Endothelial cell of umbilical vein (primary cell): ENCODE measurements at places on chromosomes 3 and 15. TPM values are rescaled to one million over a fixed set of nuclear protein-coding genes. Genes with fewer than 3 reads are reported as not detected.

P2RY14 gene
- polyA plus RNA-seq: not detected in 2 replicates

LCMT2 gene
- 4.1 and 4.7 TPM in 2 replicates for polyA plus RNA-seq

GPR160 gene
- 0.35 and 0.39 TPM in 2 replicates for polyA plus RNA-seq

TGM4 gene
- 0.11 and 0.16 TPM in 2 replicates for polyA plus RNA-seq

GOLGA6L6 gene
- not detected in 2 replicates for polyA plus RNA-seq

KY gene
- not detected in 2 replicates for polyA plus RNA-seq

VEPH1 gene
- 36.7 and 42.9 TPM in 2 replicates for polyA plus RNA-seq

OR5K2 gene
- polyA plus RNA-seq: not detected in 2 replicates

DUOXA1 gene
- polyA plus RNA-seq: 0.07 TPM in 1 of 2 replicates, not detected in the other

- no peaks in the 10 kb centered on the region for H3K36me3 ChIP-seq
- no peaks in the 10 kb centered on the region for H3K4me1 ChIP-seq
- no peaks in the 10 kb centered on the region for H3K27me3 ChIP-seq
- no peak overlapping the region for H3K27ac ChIP-seq
These were observed 47.7 kb upstream of the PRR23E start for GRCh38 chr3:127145266-127145665.

- H3K36me3 ChIP-seq: peaks cover 16% of the 10 kb centered on the region
- DNase-seq: no peak
- H3K4me1 ChIP-seq: peaks cover 35% of the 10 kb centered on the region
- H3K27me3 ChIP-seq: no peaks in the 10 kb centered on the region
- H3K27ac ChIP-seq: no peak overlapping the region
These were observed 29.1 kb downstream of the PTX3 start for GRCh38 chr3:157465741-157466140.

DNA sequence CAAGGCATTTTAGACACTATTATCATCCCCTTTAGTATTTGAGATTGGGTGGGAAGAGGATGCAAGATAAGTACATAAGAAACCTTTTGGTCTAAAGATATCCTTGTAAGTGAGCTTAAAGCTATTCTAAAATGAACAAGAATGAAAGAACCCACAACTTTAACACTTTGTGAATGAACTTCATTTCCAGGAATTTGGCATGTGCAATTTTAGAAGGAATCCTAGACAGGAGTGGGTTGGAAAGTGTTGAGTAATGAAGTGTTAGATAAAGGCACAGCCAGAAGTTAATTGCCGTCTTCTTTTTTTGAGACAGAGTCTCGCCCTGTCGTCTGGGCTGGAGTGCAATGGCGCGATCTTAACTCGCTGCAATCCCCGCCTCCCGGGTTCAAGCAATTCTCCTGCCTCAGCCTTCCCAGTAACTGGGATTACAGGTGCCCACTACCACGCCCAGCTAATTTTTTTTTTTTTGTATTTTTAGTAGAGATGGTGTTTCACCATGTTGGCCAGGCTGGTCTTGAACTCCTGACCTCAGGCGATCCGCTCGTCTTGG lies 13.2 kb upstream of the TEX9 start:
- no peaks in the 10 kb centered on the region for H3K4me1 ChIP-seq
- H3K36me3 ChIP-seq: no peaks in the 10 kb centered on the region
- DNase-seq: no peak
- H3K27me3 ChIP-seq: no peaks in the 10 kb centered on the region

GRCh38 chr3:42734263-42734860 lies 31.8 kb upstream of the HHATL start:
- DNase-seq: no peak
- H3K27me3 ChIP-seq: no peaks in the 10 kb centered on the region
- no peaks in the 10 kb centered on the region for H3K4me1 ChIP-seq
- H3K36me3 ChIP-seq: no peaks in the 10 kb centered on the region
- H3K4me3 ChIP-seq: no peak overlapping the region

DNA sequence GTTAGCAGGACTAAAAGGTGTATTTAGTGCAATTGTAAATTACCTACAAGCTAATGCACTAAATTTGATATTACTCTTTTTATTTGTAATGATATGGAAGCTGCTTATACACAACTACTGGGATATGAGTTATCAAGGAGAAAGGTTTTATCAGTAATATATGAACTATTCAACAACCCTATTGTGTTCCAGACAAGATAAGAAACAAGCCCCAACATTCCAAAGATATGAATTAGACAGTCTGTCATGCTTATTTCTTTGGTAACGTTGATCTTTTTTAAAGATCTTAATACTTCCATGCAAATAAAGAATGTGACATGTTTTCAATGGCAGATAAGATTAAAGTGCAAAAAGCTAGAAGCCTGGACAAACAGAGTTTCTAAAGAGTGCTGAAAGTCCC lies 314.0 kb upstream of the THBS1 start:
- DNase-seq: peak; percentile 82
- no peak overlapping the region for H3K4me3 ChIP-seq
- peaks cover 53% of the 10 kb centered on the region for H3K4me1 ChIP-seq
- H3K27me3 ChIP-seq: no peaks in the 10 kb centered on the region
- no peaks in the 10 kb centered on the region for H3K36me3 ChIP-seq

GRCh38 chr15:70505411-70505919 lies 257.9 kb downstream of the UACA start:
- H3K4me1 ChIP-seq: peaks cover 28% of the 10 kb centered on the region
- peak; percentile 59 for DNase-seq
- H3K27ac ChIP-seq: no peak overlapping the region
- no peaks in the 10 kb centered on the region for H3K27me3 ChIP-seq
- H3K4me3 ChIP-seq: no peak overlapping the region
- no peaks in the 10 kb centered on the region for H3K36me3 ChIP-seq

DNA sequence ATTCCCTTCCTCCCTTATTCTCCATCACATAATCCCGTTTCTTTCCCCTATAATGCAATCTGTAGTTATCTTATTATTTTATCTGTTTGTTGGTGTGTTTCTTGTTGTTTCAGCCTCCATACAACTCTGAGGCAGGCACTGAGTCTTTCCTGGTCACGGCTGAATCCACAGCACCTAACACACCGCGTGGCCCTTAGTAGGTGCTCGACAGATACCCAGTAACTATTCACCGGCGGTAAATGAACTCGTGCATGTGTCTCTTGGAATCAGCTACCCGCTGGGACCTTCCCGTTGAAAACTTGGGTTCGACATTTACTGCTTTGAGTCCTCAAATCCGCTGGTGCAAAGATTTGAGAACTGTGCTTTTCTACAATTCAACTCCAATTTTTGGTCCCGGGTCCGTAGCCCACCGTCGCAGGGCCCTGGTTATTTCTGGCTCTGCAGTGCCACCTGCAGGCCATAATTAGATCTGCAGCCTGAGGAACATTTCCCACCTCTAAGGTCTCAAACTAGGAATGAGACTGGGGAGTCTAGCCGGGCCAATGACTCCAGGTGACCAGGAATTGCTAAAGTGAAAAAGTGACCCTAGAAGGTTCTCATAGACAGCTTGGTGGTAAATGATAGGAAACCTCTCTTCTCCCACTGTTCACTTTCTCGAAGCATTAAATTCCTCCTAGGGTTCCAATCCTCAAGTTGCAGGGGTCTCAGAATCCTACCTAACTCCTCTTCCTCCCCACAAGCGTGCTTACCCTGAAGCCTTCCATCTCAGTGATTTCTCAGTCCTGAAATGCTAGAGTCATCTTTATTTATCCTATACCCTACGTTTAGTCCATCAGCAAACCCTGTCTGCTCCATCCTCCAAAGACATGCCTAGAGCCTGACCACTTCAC lies 40.0 kb upstream of the TRH start:
- peaks cover 3% of the 10 kb centered on the region for H3K4me1 ChIP-seq
- H3K36me3 ChIP-seq: no peaks in the 10 kb centered on the region
- H3K27me3 ChIP-seq: peaks cover 8% of the 10 kb centered on the region
- no peak overlapping the region for H3K27ac ChIP-seq
- no peak overlapping the region for H3K4me3 ChIP-seq
- DNase-seq: peak; percentile 47

- H3K27ac ChIP-seq: peak overlapping the region; percentile 95
- H3K4me1 ChIP-seq: peaks cover 34% of the 10 kb centered on the region
- peak overlapping the region; percentile 96 for H3K4me3 ChIP-seq
- H3K27me3 ChIP-seq: no peaks in the 10 kb centered on the region
- no peaks in the 10 kb centered on the region for H3K36me3 ChIP-seq
These were observed 647 bp downstream of the HMG20A start for GRCh38 chr15:77421370-77421700.

DNA sequence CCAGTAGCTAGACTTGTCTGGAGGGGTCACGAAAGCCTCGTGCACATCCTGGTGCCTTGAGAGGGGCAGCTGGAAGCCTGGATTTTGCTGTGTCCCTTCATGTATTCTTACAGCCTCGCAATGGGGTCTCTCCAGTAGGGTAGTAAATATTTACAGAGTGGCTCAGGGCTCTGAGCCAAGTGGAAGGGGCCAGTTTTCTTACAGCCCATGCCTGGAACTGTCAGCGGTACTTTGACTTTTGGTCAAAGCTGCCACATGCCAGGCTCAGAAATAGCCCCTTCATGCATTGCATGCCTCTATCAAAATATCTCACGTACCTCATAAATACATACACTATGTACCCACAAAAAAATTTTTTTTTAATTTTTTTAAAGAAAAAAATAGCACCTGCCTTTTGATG lies 119.2 kb downstream of the OSBPL10 start:
- no peak overlapping the region for H3K4me3 ChIP-seq
- H3K36me3 ChIP-seq: no peaks in the 10 kb centered on the region
- H3K4me1 ChIP-seq: no peaks in the 10 kb centered on the region
- H3K27ac ChIP-seq: no peak overlapping the region
- no peaks in the 10 kb centered on the region for H3K27me3 ChIP-seq
- no peak for DNase-seq

DNA sequence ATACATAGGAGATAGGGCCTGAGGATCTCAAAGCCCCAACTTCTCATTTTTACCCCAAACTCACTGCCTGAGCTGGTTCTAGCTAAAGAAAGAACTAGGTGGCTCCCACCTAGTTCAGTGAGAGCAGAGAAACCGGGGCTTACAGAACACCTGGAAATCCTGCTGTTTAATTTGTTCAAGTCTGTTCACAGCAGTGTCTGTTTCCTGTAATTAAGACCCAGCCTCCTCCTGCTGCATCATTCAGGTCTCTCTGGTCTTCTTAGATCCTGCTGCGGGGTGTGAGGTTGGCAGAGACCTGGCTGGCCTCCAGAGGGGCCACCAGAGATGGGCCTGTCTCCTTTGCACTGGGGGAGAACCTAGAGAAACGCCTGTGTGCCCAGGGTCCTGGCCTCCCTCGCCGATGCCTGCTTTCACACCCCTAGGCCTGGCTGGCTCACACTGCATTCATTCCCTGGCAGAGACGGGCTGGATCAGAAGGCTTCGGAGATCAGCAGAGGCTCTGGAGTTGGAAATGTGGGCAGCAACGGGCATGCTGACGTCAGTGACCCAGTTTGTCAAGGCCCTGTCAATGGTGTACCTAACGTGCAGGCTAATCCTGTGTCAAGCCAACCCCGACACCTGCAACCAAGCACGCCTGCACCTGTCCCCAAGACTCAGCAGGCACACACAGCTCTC lies 4.9 kb upstream of the CHRNA3 start:
- H3K4me1 ChIP-seq: no peaks in the 10 kb centered on the region
- no peak overlapping the region for H3K27ac ChIP-seq
- no peaks in the 10 kb centered on the region for H3K36me3 ChIP-seq
- peaks cover 20% of the 10 kb centered on the region for H3K27me3 ChIP-seq
- no peak for DNase-seq

- H3K27me3 ChIP-seq: no peaks in the 10 kb centered on the region
- no peak overlapping the region for H3K27ac ChIP-seq
- DNase-seq: no peak
- H3K36me3 ChIP-seq: no peaks in the 10 kb centered on the region
- no peak overlapping the region for H3K4me3 ChIP-seq
- no peaks in the 10 kb centered on the region for H3K4me1 ChIP-seq
These were observed 194.3 kb downstream of the NSUN3 start for GRCh38 chr3:94256888-94257813.

GRCh38 chr3:152211655-152212054 lies 57.1 kb upstream of the MBNL1 start:
- DNase-seq: no peak
- no peaks in the 10 kb centered on the region for H3K4me1 ChIP-seq
- H3K36me3 ChIP-seq: no peaks in the 10 kb centered on the region
- H3K4me3 ChIP-seq: no peak overlapping the region
- no peaks in the 10 kb centered on the region for H3K27me3 ChIP-seq

- H3K27ac ChIP-seq: peak overlapping the region; percentile 57
- peaks cover 18% of the 10 kb centered on the region for H3K4me1 ChIP-seq
These were observed 1.0 kb downstream of the MYO9A start for GRCh38 chr15:72116731-72117485.

- DNase-seq: no peak
- H3K4me3 ChIP-seq: no peak overlapping the region
- H3K27ac ChIP-seq: no peak overlapping the region
These were observed 925 bp upstream of the PSTPIP1 start for GRCh38 chr15:76994001-76994400.

DNA sequence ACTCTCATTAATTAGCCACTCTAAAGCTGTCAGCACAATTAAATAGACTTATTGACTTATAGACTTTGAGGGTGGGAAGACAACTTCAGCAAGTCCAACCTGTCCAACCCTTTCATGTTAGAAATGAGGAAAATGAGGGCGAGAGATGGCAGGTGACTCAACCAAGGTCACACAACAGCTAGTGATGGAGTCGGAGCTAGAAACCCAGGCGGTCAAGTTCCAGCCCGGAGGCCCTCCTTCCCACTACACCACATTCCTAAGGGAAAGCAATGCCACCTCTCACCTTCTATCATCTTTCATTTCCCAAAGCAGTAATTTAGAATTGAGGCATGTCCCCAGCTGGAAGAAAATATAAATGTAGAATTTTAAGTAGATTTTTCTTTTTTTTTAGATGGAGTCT lies 28.7 kb downstream of the SEMA5B start:
- H3K4me3 ChIP-seq: no peak overlapping the region
- H3K36me3 ChIP-seq: no peaks in the 10 kb centered on the region
- no peaks in the 10 kb centered on the region for H3K4me1 ChIP-seq
- DNase-seq: no peak
- H3K27me3 ChIP-seq: peaks cover 8% of the 10 kb centered on the region
- no peak overlapping the region for H3K27ac ChIP-seq

- H3K4me3 ChIP-seq: no peak overlapping the region
- no peaks in the 10 kb centered on the region for H3K36me3 ChIP-seq
- no peaks in the 10 kb centered on the region for H3K4me1 ChIP-seq
- no peaks in the 10 kb centered on the region for H3K27me3 ChIP-seq
- no peak overlapping the region for H3K27ac ChIP-seq
- DNase-seq: no peak
These were observed 371.4 kb downstream of the ROBO2 start for GRCh38 chr3:77411334-77411733.

GRCh38 chr15:67146875-67147381 lies 81.5 kb downstream of the SMAD3 start:
- H3K4me1 ChIP-seq: peaks cover 81% of the 10 kb centered on the region
- H3K36me3 ChIP-seq: no peaks in the 10 kb centered on the region
- no peaks in the 10 kb centered on the region for H3K27me3 ChIP-seq
- DNase-seq: peak; percentile 94
- H3K27ac ChIP-seq: peak overlapping the region; percentile 100
- no peak overlapping the region for H3K4me3 ChIP-seq
